ENCODE measurements at places on chromosomes 5 and 9.
A peak's percentile ranks its signal among the peaks of the same experiment; 100 is the strongest.

DNA sequence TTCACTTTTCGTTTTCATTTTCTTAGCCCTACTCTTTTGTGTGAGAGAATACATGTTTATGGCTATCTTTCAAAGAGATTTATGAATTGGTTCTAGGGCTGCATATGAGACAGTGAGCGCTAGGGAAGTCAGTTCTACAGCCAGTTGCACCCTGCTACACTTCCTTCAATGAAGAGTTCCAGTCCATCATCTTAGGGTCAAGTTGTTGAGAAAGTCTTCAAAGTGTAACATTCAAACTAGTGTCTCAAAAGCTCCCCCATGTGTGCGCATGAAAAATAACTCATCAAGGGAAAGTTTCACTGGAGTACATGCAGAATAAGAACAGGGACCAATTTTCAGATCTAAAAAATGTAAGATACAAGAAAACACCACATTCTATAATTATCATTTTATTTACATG is 317.2 kb downstream of the DEPDC1B start:
- no peak for DNase-seq

GRCh38 chr9:134707031-134707680 is 65.6 kb downstream of the COL5A1 start:
- peak; percentile 87 for DNase-seq

DNA sequence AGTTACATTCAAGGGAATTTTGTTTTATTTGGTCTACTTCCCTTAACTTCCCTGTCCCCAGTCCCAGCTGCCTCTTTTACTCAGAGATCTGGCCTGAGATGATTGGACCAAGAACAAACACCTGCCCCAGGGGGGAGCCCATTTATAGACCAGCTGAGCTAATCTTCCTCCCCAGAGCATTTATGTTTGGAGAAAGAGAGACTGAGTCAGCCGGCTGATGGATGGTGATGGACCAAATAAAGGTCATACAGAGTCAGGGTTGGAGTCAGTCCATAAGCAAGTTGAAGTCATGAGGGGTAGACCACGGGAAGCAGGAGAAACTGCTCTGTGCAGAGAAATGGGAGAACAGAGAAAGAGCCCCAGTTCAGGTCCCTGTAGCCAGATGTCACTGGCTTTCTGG is 77.7 kb downstream of the TMEM174 start:
- DNase-seq: no peak

- DNase-seq: no peak
Measured at GRCh38 chr5:73106335-73106734, 14.0 kb upstream of the TMEM171 start.

DNA sequence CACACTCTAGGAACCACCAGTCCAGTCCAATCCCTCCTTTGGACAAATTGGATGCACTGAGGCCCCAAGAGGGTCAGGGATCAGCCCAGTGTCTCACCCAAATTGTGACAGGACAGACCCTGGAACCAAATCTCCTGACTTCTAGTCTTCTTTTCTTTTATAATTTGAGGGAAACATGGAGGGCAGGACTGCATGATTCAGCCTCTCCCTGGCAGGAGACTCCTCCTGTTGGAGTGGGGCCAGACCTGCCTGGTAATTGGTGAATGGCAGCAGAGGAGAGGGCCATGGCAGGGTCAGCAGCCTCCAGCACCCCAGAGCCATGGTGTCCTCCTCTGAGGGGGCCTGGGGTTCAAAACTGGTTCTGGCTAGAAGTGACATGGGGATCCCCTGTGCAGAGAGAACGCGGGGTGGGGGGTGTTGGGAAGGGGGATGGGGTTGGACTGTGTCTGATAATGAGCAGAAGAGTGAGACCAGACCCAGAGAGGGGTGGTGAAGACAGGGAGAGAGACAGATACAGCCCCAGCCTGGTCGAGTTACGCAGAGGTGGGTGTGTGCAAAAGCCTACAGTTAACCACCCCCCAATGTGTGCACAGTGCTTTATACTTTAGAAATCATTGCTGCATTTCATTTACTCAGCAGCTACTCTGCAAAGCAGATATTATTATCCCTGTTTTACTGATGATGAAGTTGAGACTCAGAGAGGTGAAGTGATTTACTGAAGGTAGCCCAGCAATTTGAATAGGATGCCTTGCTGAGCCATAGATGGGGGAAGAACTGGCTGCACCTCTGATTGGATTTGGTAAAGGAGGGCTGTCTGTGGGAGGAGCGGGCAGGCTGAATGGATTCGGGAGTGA is 3.8 kb upstream of the SYNPO start:
- DNase-seq: peak; percentile 78

DNA sequence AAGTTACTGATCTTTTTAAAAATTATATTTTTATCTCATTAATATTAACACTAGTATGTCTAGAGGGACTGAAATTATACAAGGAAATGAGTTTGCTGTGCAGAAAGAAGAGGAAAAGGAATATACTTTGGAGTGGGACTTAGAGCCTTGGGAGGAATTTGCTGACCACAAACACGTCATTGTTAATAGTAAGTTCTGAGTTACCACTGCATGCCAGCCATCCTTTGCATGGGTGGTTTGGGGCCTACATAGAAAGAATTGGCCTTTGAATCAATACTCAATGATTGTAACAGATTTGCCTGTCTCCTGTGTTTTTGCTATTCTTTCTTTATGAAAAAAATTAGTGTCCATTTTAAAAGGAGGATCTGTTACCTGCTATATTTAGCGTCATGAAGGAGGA is 232.6 kb upstream of the TNC start:
- DNase-seq: no peak

DNA sequence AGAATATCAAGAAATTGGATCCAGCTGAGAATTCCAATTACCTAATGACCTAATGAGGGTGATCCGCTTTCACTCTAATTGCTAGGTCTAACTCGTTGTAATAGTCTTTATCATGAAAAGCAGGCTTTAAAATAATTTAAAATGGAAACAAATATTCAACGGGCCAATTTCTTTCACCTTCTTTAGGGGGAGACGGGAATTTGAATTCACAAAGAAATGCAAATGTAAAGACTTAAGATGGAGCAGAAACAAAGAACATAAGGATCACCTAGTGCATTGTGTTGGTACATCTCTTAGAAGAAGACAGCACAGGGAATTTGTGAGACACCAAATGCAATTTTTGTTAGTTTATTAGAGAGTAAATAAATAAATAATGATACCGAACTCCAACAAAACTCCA is 1.5 kb upstream of the KCNN2 start:
- no peak for DNase-seq

GRCh38 chr5:7347377-7347776 is 48.6 kb upstream of the ADCY2 start:
- no peak for DNase-seq

DNA sequence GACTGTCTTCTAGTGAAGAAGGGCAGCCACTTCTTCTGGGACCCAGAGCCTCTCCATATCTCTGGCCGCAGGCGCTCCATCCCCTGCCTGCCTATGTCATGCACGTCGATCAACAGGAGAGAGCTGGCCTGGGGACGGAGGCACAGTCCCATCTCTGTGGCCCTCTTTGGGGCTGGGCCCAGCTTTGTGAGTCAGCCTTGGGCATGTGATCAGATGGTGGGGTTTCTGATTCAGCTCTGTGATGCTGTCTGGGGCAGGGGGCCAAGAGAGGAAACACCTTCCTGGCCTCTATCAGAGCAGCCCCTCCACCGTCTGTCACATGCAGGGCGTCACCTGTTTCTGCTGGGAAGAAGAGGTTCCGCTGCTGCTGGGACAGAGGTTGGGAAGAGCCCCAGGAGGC is 72.6 kb downstream of the MVB12B start:
- DNase-seq: no peak

GRCh38 chr5:149651686-149652085 is 70.4 kb downstream of the ARHGEF37 start:
- DNase-seq: no peak

- no peak for DNase-seq
Measured at GRCh38 chr5:144203750-144204596, 33.3 kb downstream of the KCTD16 start.

DNA sequence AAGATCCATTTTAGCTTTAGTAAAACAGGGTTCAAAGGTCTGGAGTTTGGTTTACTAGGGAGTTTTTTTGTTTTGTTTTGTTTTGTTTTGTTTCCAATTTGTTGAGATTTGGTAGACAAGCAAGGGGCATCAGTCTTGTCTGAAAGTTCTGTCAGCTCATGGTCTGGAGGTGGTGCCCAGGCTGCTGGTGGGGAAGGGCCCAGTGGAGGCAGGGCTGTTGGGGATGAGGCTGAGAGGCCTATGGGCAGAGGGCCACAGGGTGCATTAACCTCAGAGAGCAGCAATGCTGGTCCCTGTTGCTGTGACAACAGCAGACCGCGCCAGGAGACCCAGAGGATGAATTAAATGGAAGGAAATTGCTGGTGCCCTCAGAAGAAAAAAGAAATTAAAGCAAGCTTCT is 174.5 kb downstream of the FGF1 start:
- no peak for DNase-seq

- no peak for DNase-seq
Measured at GRCh38 chr5:57316798-57317327, 143.0 kb downstream of the GPBP1 start.

DNA sequence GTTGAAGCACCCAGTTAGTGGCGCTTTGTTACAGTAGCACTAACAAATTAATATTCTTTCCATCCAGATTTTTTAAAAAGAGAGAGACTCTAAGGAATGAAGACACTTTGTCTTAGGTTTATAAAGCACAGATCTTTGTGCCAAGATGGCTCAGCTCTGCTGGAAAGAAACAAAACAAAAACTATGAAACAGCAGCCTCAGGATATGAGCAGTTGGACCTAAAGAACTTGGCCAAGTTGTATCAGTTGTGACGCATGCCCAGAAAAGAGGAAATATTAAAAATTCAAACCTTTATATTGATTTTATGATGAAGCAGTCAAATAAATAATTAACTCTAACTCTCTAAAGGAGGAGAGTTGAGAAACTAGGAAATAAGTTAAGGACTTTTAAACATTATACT is 427.2 kb downstream of the SPOCK1 start:
- DNase-seq: no peak

DNA sequence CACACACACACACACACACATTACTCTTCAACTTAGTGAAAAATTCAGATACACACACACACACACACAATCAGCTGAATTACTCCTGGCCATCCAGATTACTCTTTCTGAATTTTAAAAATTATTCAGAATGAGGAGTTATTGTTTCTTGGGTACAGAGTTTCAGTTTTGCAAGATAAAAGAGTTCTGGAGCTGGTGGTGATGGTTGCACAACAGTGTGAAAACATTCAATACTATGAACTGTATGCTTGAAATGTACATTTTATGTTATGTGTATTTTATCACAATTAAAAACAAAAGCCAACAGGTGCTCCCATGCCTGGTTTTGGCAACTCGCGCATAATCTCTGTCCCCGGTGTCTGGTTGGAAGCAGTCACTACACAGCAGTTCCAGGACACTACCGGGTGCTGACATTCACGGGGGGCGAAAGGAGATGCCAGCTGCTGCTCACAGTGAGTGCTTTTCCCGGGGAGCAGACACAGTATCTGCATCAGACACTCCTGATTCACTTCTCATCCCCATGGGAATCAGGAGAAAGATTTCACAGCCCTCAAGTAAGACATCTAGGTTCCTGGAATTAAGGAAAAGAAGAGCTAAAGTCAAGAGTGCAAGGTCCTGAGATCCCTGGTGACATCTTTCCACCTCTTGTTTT is 55.7 kb downstream of the LHFPL2 start:
- DNase-seq: peak; percentile 43

- no peak for DNase-seq
Measured at GRCh38 chr5:176492431-176492830, 44.2 kb downstream of the FAF2 start.

- peak; percentile 15 for DNase-seq
Measured at GRCh38 chr9:134575103-134575900, 66.3 kb upstream of the COL5A1 start.
